ENCODE measurements at places on chromosomes 13 and 19.
A peak's percentile ranks its signal among the peaks of the same experiment; 100 is the strongest.

DNA sequence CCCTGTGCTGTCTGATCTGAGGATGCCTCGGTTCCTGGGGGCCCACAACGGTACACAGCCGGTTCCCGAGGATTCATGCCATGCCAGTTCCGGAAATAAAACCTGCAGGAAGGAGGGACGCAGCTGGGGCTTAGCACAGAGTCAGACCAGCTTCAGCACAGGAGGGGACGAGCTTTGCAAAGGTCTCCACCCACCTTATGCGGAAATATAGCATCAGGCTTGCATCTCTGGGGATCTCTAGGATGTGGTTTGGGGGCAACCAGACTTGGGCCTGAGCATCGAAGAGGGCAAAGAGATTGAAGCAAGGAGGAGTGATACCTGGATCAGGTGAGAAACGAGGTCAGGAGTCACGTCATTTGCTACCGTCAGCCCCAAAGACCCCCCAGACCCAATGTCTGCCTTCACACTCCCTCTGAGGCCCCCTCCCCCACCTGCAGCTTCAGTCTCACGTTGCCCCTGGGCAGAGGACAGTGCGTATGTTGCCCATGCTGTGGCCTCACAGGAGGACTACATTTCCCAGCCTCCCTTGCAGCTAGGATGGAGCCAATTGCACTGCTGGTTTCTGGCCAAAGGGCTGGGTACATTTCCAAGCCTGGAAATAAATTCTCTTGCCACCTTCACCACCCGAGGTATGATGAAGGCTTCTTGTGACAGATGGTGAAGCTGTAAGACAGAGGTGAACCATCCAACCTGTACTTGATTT, 12.1 kb downstream of the TYK2 start:
- no peak for DNase-seq

DNA sequence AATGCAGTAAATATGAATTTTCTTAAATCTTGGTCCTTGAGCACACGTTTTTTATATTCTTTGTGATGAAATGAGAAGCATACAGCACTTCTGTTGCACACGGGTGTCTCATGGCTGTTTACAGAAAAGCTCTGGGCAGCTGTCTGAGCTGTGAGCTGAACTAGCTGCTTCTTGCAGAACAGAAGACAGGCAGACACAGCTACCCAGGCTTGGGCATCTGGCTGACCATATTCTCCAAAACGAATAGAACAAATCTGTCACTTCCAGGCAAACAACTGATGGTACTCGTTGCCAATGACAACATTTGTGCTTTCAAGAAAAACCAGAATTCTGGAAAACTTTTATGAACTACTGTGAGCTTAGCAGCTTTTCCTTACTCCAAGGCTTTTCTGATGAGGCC, 16.2 kb downstream of the PCID2 start:
- DNase-seq, result no peak

- DNase-seq, result no peak
These were observed 16.2 kb upstream of the MISP start for GRCh38 chr19:734716-735115.

GRCh38 chr19:17070421-17070820, 4.8 kb downstream of the HAUS8 start:
- DNase-seq, result no peak

DNA sequence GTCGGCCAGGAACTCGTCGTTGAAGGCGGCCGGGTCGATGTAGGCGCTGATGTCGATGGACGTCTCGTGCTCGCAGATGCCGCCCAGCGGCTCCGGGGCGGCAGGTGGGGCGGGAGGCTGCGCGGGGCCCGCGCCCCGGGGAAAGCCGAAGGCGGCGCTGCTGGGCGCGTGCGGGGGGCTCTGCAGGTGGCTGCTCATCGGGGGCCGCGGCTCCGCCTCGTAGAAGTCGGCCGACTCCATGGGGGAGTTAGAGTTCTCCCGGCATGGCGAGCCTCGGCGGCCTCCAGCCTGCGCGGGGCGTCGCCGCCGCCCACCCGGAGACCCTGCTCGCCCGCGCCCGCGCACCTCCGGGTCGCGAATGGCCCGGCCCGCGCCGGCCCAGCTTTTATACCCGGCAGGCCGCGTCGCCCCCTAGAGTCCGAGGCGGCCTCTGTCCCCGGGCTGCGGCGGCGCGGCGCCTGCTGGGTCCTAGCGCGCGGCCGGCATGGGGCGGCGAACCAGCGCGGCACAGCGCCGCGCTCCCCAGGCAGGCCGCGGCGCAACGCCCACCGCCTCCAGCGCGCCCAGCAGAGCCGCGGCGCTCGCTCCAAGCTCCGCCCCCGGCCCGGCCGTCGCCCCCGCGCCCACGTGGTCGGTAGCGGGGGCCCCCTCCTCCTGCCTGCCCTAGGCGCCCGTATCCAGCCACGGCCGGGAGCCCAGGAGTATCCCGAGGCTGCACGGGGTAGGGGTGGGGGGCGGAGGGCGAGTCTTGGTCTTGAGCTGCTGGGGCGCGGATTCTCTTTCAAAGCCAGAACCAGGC, at the start of gene CEBPA:
CEBPA (minus strand) TSS at position 360 of the 799 bp plus-strand sequence; CDS start at position 240, 120 bp downstream.
- DNase-seq, result peak; percentile 85

DNA sequence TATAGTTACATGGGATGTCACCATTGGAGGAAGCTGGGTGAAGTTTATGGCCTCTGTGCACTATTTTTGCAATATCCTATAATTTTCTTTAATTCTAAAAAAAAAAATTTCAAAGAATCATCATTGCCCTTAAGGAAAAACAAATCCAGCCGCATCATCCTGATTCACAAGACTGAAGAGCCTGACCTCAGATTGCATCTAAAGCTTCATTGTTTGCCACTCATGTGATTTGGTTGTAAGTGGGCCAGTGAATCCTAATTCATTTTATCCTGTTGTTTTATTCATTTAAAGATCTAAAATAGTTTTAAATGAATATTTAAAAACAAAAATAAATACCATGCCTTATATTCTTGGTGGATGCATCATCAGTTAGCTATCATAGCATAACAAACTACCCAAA, 504.5 kb downstream of the TBC1D4 start:
- no peak for DNase-seq

DNA sequence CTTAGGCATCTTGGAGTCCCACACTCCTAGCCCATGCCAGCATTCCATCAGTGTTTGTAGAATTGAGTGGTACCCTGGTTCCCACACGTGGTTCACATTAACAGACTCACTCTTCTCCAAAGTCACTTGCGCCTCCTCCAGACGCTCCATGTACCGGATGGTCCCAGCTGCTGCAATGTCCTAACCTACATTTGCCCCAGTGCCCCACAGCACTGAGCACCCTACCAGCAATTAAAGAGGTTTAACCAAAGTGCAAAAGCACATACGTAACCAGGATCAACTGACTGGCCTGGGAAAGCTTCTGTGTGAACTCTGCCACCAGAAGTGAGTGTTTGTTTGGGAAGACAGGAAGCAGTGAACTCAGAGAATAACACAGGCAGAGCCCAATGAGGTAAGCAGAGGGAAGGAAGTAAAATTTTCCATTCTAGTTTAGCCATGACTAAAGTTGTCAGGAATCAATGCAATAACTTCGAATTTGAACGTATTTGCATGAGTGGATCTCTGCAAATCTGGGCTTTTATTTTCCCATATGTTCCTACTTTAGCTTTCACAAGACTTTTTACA, 7.3 kb upstream of the MEDAG start:
- DNase-seq, result no peak

GRCh38 chr13:94218537-94218936, 260.9 kb downstream of the DCT start:
- no peak for DNase-seq

DNA sequence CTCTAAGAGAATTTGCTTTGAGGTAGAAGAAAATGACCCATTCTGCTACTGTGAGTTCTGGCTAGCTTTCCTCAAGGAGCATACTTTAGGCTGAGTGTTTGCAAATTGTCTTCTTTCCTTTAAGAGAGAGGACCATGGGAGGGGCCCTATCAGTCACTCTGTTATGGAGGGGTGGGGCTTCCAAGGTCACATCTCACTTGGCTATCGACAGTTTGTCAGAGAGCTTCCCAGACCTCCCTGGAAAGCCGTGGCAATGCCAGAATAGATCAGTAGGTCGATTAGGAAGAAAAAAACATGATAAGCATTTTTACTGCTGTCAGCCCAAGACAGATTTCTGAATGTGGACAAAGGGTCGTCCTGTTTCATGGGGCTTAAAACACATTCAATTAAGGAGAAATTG, 93.3 kb downstream of the OXGR1 start:
- DNase-seq, result no peak

- no peak for DNase-seq
These were observed 180.4 kb downstream of the TM9SF2 start for GRCh38 chr13:99681695-99682094.

GRCh38 chr13:99230991-99231390, 27.2 kb downstream of the GPR18 start:
- DNase-seq, result no peak

DNA sequence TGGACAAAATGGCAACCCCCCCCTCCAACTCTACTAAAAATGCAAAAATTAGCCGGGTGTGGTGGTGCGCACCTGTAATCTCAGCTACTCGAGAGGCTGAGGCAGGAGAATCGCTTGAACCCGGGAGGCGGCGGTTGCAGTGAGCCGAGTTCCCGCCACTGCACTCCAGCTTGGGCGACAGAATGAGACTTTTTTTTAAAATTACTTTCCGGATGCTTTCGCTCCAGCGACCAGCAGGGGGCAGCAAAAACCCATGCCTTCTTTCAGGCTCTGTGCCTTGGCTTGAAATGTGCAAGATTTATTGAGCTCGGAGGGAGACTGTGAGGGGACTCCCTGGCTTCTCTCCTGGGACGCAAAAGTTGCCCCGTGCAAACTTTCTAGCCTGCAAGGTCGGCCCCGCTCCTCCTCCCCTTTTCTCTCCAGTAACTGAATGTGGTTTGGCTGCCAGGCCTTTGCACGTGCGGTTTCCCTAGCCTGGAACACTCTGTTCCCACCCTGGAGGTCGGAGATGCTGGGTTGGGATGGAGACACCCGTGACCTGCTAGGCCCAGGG, 61.4 kb upstream of the NFIC start:
- DNase-seq, result peak; percentile 46

- no peak for DNase-seq
These were observed 51.3 kb downstream of the ERICH6B start for GRCh38 chr13:45564133-45564776.

GRCh38 chr13:41352935-41353840, 42.1 kb downstream of the NAA16 start:
- peak; percentile 37 for DNase-seq
